CD4-positive, CD25-positive, alpha-beta regulatory T cell (primary cell): ENCODE measurements at places on chromosomes 11 and 22. TPM values are rescaled to one million over a fixed set of nuclear protein-coding genes. Genes with fewer than 3 reads are reported as not detected.
A peak's percentile ranks its signal among the peaks of the same experiment; 100 is the strongest.

The NCAM1 gene
- polyA plus RNA-seq: 0.18 TPM

The TRIM49 gene
- polyA plus RNA-seq: not detected

DNA sequence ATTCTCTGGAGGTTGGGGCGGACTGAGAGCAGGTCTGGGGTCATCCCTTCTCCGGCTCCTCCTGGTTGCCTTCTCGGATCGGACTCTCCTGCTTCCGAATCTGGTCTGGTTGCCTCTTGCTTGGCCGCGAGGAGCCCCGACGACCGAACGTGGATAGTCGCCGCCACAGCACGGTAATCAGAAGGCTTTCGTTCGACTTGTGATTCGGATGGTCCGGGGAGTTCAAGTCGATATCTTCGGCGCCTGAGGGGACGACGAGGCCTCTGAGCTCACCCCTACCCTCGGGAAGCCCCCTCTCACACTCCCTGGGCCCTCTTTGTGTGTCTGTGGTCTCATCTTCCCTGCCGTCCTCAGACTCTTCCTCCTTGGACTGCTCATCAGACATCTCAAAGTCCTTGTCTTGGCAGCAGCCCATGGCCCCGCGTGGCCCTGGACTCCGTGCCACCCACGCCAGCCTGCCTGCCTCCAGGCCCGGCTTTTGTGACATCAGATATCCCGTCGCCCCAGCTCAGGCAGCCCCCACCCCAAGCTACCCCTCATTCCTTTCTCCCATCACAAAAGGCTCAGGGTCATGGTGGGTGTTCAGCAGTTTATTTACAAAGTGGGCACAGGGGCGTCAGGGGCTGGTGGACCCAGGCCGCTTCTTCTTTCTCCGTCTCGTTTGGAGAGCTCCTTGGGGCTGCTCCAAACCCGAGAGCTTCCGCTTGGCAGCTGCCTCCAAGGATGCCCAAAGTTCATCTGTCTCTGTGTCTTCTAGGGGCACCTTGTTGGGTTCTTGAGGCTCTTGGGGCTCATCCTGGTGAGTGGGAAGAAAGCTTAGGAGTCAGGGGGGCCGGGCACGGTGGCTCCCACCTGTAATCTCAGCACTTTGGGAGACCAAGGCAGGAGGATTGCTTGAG is at the start of gene TEX54:
Gene TEX54, minus strand, starts transcription at position 506 of the 899 bp plus-strand sequence.
- DNase-seq: no peak
- peak within 1 kb of the TSS; percentile 78 for H3K4me3 ChIP-seq
- H3K27me3 ChIP-seq: no peaks in the 10 kb centered on the region
- H3K36me3 ChIP-seq: peaks cover 23% of the 10 kb centered on the region
- peak within 1 kb of the TSS; percentile 98 for H3K27ac ChIP-seq

GRCh38 chr22:28019881-28020861 is 101.1 kb upstream of the PITPNB start:
- no peak overlapping the region for H3K27ac ChIP-seq
- no peaks in the 10 kb centered on the region for H3K4me1 ChIP-seq
- no peaks in the 10 kb centered on the region for H3K36me3 ChIP-seq

GRCh38 chr22:42918500-42918899 is 61.4 kb upstream of the ARFGAP3 start:
- H3K36me3 ChIP-seq: no peaks in the 10 kb centered on the region
- H3K27ac ChIP-seq: no peak overlapping the region
- no peak for DNase-seq

- no peak overlapping the region for H3K4me3 ChIP-seq
- H3K27ac ChIP-seq: no peak overlapping the region
- no peak for DNase-seq
- H3K4me1 ChIP-seq: no peaks in the 10 kb centered on the region
These were observed 118.0 kb downstream of the GRIK4 start for GRCh38 chr11:120629407-120630080.

DNA sequence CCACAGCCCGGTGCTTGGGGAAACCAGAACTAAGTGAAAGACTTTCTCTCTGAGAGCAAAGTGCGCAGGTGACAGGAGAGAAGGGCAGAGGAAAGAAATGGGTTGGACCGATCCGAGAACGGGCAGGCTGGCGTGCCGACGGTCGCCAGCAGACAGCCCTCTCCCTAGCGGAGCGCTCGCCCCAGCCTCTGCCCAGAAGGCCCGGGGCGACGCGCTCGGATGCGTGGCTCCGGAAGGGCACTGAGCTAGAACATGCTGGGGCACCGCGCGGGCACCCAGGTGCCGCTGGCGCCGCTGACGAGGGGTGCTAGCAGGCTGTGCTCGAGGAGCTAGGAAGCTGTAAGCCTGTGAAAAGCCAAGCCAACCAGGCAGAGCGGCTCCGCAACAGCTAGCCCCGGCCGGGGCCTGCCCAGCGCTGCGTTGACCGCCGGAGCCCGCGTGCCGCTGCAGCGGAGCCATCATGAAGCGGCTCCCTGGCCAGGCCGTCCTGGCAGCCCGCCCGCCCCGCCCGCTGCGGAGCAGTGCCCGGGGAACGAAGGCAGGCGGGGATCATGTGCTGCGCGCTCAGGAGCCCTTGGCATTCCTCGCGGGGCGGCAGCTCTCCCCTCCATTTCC is 22.1 kb upstream of the RRAS2 start:
- no peaks in the 10 kb centered on the region for H3K36me3 ChIP-seq
- H3K4me1 ChIP-seq: peaks cover 4% of the 10 kb centered on the region
- peak overlapping the region; percentile 32 for H3K4me3 ChIP-seq
- DNase-seq: no peak
- no peak overlapping the region for H3K27ac ChIP-seq

- H3K4me3 ChIP-seq: peak overlapping the region; percentile 81
- H3K27me3 ChIP-seq: no peaks in the 10 kb centered on the region
- H3K4me1 ChIP-seq: peaks cover 61% of the 10 kb centered on the region
- peak; percentile 7 for DNase-seq
These were observed 2.4 kb downstream of the VPS26B start for GRCh38 chr11:134226806-134227325.

DNA sequence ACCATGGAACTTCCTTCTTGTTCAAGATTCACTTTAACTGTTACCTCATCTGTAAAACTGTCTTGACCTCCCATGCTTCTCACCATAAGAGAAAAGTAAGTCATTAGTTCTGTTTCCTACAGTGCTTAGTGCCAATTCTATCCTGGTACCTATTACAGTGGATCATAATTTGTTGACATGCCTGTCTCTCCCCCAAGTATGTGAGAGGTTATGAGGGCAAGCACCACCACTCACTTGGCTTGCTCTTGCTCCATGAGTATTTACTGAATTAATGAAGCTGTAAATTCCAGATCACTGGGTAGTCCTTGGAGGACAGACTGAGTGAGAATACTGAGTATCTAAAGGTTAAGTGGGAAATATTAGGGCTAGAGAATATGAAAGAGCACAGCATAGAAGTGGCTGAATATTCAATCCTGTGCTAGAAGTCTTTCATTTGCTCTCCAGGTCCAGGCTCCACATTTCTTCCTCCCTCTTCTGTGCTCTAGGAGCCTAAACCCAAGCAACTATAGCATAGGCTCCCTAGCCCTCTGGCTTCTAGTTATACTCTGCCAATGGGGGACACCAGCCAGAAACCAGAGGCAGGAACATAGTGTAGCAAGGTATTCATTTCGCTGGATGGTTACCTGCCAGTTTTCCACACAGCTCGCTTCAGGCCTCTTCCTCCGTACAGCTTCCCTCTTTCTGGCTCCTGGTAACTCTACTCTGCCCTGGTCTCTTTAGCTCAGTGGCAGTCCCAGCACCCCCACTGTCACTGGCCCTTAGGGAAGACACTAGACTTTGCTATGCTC is 118.2 kb upstream of the SLC5A12 start:
- no peaks in the 10 kb centered on the region for H3K27me3 ChIP-seq
- no peak overlapping the region for H3K27ac ChIP-seq
- no peak overlapping the region for H3K4me3 ChIP-seq
- H3K4me1 ChIP-seq: no peaks in the 10 kb centered on the region
- H3K36me3 ChIP-seq: no peaks in the 10 kb centered on the region
- no peak for DNase-seq

- no peak for DNase-seq
- no peaks in the 10 kb centered on the region for H3K27me3 ChIP-seq
- H3K4me3 ChIP-seq: no peak overlapping the region
- no peak overlapping the region for H3K27ac ChIP-seq
- no peaks in the 10 kb centered on the region for H3K4me1 ChIP-seq
These were observed 41.1 kb downstream of the OSBPL5 start for GRCh38 chr11:3123761-3124733.
